ENCODE measurements at places on chromosomes 3 and 15.

GRCh38 chr3:167493244-167493643, 19.4 kb upstream of the SERPINI2 start:
- no peak for DNase-seq

GRCh38 chr3:45311327-45311726, 77.0 kb upstream of the LARS2 start:
- no peak for DNase-seq

DNA sequence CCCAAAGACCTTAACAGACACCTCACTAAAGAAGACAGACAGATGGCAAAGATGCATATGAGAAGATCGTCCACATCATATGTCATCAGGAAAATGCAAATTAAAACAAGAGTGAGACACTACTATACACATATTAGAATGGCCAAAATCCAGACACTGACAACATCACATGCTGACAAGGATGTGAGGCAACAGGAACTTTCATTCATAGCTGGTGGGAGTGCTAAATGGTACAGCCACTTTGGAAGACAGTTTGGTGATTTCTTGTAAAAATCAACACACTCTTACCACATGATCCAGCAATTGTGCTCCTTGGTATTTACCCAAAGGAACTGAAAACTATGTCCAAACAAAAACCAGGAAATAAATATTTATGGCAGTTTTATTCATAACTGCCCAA, 17.6 kb downstream of the CHDH start:
- no peak for DNase-seq

GRCh38 chr15:40846841-40847222, 3.0 kb downstream of the SPINT1 start:
- no peak for DNase-seq

DNA sequence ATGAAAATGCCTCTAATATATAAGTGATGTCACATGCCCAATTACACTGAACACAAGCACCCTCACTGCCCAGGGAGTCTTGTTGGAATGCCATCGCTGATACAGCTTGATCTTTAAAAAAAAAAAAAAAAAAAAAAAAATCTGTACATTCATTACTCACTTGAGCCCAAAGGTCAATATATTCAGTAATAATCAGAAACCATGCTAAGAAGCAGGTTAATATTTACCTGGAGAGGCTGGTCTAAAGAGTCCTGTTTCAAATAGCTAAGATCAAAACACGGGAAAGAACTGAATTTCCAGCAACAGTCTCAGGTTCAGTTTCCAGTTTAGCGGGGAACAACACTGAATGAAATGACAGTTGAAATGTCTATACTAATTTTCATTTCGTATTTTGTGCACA, 109.9 kb downstream of the UACA start:
- no peak for DNase-seq

DNA sequence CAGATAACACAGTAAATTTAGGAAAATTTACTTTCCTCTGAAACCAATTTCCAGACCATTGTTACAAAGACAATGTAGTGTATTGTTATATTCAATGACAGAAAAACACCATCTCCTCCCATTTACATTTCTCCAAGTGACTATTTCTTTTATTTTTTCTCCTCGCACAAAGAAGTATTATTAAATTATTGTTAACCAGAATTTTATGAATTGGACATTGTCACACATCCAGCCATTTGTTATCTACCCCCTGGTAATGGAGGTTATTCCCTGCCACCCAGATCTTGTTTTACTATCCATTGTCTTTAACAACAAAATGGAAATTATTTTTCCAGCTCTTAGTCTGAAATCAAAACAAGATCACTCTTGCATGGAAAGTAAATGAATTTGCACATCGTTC, 511.3 kb downstream of the FGF12 start:
- no peak for DNase-seq

DNA sequence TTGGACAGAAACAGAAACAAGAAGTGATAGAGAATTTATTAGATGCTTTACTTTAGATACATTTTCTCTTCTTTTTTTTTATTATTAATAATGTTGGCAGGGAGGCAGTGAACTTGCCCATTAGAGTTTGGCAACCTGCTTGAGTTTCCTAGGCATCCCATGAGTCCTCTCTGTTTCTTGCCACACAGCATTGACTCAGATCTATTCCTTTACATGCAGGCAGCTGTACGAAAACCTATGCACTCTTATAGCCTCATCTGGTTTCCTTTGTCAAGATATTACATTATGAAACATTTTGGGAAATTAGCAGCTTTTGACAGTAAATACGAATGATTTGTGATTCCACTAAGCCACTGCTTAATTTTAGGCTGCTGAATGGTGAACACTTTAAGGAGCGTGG, 23.3 kb downstream of the IL1RAP start:
- no peak for DNase-seq

GRCh38 chr15:22810033-22810852, 23.8 kb downstream of the NIPA1 start:
- no peak for DNase-seq

Measured in GM04503 (cell line).